ENCODE measurements at places on chromosomes 6 and 20. TPM values are rescaled to one million over a fixed set of nuclear protein-coding genes. Genes with fewer than 3 reads are reported as not detected.

DNA sequence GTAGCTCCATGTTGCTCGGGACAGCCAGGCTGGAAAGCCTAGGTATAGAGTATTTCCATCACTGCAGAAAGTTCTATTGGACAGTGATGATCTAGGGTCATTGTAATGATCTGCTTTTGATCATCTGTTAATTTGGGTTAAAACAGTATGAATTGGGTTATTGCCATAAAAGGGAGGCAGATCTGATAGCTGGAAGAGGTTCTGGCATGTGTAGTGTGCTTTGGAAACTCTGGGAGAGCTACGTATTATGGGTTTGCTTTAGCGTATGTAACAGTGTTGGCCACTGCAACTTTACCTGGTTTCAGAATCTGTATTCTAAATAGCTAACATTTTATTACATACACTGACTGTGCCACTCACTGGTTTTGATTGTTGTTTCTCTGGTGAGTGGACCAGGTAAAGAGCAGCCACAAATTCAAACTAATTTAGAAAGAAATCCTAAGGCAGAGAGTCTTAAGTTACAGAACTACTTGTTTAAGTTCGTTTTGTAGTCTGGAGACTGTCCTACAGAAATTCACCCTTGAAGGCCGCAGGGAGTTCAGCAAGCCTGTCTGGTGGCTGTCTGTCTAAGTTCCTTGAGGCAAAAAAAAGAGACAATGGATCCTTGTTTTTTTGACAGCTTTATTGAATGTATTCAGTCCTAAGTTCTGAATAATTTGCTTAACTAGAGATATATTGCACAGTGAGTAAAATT lies 300.3 kb downstream of the PRL start:
- no peak for ATAC-seq

- ATAC-seq, result no peak
These were observed 144.2 kb downstream of the PACRG start for GRCh38 chr6:162871966-162872365.

Gene SPACA1
- total RNA-seq, result not detected

GRCh38 chr6:147156799-147157382 lies 47.3 kb upstream of the STXBP5 start:
- ATAC-seq, result no peak
